Activated naive CD4-positive, alpha-beta T cell (primary cell): ENCODE measurements at places on chromosomes 2 and 18.

- DNase-seq: no peak
These were observed 26.0 kb downstream of the SH3YL1 start for GRCh38 chr2:237878-238277.

DNA sequence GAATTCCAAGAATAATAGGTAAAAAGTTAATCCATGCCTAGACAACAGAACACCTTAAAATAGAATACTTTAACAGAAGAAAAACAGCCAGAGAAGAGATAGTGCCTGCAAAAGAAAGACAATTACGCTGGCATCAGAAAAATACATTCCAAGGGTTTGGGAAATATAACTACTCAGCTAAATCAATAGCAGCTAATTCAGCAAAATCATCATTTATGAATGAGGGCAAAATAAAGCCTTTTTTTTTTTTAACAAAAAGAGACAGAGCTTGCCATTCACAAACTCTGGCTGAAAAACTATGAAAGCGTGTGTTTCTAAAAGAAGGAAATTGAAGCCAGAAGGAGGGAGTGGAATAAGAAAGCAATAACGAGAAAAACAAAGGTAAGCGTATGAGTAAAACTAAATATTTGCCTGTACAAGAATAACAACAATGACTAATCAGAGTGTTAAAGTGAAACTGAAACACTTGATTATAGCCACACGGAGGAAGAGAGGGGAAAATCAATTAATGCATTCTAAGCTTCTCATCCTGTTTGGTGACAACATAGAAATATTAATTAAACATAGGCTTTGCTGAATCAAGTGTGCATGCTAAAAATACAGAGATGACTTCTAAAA is 90.2 kb downstream of the EHD3 start:
- DNase-seq: no peak

DNA sequence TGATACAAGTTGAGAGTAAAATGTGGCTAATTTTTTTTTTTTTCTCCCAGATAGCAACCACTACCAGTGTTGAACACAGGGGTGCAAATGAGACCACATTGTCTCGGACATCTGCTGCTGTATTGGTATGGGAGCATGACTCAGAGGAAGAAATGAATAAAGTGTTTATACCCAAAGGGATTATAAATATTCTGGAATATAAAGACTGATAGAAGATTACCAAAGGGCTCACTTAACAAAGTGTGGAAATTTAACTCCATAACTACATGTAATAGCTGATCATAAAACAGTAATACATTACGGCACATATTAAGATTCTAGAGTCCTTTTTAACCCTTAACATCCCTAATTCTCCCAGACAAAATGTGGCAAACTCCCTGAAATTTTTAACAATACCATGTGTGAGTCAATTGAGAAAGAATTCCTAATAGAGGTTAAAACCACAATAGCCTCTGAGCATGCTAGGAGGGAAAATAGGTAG is 1023.0 kb upstream of the ACVR2A start:
- DNase-seq: no peak

- DNase-seq: no peak
These were observed 181.9 kb downstream of the MREG start for GRCh38 chr2:215831296-215831913.

DNA sequence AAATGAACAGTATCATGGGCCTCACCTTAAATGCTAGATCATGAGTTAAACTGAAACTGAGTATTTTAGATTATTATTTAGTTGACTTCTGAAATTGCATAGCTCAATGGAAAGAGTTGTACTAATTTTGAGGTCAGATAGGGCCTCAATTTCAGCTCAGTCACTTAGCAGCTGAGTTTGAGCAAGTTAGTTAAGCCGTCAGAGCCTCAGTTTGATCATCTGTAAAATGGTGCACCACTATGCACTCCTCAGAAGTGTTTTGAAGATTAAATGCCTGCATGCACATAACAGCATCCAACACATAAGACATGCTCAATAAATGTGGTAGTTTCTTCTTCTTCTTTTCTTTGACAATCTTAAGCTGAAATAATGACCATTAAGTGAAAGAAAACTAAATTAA is 38.2 kb upstream of the ASNSD1 start:
- DNase-seq: no peak

GRCh38 chr2:60100034-60100433 is 453.4 kb downstream of the BCL11A start:
- no peak for DNase-seq

GRCh38 chr18:79856119-79857007 is 58.6 kb downstream of the KCNG2 start:
- peak; percentile 9 for DNase-seq

DNA sequence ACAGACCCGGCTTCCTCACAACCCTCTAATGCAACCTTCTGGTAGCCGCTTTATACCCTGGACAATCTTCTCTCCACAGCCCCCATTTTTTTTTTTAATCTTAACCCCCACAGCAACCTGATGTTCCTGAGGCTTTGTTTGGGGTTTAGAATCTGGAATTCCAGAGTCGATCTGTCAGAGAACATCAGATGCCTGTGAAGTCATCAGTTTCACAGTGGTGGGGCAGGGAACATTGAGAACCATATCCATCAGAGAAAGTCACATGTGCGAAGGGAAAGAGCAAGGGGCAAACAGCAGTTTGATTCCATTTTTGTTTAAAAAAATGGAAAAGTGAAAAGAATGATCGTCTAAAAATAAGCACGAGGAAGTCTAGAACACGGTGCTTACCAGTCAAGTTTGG is 20.6 kb downstream of the NPAS2 start:
- no peak for DNase-seq

DNA sequence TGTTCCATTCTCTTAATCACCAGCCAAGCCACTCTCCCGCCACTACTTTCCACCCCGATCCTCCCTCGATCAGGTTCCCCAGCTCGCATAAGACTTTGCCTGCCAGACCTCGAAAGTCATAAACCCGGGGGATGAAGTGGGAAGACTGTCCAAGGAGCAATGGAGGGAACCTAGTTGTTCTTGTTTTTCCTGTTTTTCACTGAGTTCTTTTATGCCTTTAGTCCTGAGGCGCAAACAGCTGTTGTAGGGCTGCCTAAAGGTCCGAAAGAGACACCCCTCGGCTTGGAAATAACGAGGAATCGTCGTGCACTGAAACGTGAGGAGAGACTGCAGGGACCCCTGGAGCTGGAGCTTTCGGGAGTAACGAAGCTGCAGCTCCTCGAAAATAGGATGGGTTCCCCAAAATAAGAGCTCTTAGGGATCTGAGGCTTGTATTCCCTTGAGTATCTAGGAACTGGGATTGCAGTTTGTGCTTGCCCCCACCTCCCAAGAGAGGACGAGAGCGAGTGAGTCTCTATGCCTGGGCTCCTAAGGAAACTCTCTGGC is 1.7 kb upstream of the HOXD12 start:
- DNase-seq: no peak

- no peak for DNase-seq
These were observed 16.5 kb downstream of the GREB1 start for GRCh38 chr2:11550302-11550701.

- no peak for DNase-seq
These were observed 1.7 kb downstream of the ARHGAP28 start for GRCh38 chr18:6731222-6731596.

- DNase-seq: no peak
These were observed 49.4 kb downstream of the IMPA2 start for GRCh38 chr18:12030670-12031069.

- no peak for DNase-seq
These were observed 53.3 kb upstream of the SLC5A7 start for GRCh38 chr2:107932979-107933378.

DNA sequence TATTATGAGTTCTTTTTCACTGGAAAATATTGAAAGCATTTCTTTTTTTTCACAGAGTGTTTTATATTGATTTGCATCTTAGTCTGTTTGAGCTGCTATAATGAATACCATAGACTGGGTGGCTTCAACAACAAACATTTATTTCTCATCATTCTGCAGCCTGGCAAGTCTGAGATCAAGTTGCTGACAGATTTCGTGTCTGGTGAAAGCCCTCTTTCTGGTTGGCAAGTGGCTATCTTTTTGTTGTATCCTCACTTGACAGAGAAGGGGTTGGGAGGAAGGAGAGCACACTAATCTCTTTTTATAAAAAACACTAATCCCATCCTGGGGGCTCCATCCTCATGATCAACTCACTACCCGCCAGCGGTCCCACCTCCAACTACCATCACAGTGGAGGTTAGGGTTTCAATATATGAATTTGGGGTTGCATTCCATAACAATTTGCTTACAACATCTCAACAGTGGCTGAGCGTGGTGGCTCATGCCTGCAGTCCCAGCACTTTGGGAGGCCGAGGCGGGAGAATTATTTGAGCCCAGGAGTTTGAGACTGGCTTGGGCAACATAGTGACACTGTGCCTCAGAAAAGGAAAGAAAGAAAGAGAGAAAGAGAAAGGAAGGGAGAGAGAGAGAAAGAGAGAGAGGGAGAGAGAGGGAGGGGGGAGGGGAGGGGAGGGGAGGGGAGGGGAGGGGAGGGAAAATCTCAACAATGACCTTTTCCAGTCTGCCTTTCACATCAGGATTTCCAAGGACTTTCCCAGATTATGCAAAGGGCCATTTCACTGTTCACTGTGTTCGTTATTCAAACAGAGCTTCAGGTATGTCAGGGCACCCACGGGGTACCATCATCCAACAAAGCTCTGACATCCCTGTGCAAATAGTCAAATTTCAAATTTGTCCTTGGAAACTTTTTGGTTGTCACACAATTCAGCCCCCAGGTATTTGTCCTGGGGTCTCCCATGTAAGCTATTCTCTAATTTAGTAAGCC is 111.1 kb downstream of the AP1S3 start:
- no peak for DNase-seq

DNA sequence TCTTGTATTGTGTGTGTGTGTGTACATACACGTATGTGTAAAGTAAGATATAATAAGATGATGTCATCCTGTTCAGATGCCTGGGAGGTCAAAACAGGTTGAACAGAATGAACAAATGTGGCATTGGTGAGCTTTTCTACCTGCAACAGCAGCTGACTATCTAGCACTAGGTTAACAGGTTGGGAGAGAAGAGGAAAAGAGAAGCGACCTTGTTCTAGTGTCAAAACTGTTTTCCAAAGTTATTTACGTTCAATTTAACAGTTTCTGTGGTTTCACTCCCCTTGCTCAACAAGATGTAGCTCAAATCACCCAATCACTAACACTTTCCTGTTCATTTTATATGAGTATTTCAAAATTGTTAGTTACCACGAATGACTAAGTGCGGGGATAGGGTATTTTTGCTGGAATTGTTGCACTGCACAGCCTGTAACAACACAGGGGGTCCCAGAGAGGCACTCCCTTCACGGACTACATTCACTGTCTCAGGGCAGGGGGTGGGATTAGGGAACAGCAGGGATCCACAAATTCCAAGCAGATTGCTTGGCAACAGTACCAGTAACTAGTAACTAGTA is 67.5 kb upstream of the DTNB start:
- no peak for DNase-seq
